IPS DF 6.9 (cell line): ENCODE measurements at places on chromosomes 7 and 10.

- no peak for DNase-seq
Measured at GRCh38 chr7:151571471-151571870, 51.8 kb upstream of the RHEB start.

GRCh38 chr10:60967260-60967659, 23.3 kb upstream of the RHOBTB1 start:
- DNase-seq = no peak

DNA sequence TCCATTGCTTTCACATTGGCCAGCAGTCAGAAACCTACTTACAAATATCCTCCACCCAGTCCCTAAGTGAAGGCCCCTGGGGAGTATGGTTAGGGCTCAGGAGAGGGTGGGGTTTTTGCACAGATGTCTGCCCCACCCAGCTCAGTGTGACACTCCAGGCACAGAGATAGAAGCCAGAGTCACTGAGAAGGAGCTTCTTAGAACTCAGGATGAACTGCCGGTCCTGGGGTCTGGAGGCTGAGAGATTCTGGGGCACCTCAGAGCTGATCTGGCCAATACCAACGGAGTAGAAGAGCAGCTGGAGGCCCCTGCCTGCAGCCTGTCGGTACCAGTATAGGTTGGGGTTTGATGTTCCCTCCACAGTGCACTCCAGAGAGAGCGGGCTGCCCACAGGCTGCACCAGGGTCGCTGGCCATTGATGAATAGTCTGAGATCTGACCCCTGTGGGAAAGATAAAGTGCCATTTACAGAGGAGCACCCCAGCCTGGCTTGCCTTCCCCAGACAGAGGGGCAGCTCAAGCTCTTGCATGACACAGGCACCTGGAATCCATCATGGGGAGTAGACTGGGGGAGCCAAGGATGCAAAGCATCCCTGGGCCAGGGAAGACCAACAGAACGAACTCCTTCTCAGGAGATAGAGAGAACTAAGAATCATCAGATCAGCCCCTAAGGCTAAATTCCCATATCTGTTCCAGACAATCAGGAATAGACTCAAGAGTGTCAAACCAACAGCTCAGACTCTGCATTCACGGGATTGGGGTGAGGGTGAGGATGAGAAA, 41.9 kb downstream of the PRSS2 start:
- DNase-seq = no peak

DNA sequence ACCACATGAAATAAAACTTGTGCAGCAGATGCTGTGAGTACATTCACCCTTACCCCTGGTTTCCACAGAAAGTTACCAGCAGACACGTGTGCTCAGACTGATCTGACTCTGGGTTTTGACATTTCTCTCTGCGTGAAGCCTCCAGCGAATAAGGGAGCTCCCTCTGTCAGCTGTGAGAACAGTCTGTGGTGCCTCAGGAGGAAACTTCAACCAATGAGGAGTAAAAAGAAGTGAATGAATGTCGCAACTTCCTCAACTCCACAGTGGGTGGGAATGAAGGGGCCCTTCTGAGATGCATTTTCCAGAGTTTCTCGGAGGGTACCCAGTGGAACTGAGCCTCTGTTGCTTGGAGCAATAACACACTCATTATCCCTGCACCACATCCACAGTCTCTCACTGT, 743.4 kb downstream of the TNS3 start:
- no peak for DNase-seq

GRCh38 chr10:62806251-62806650, 1.7 kb downstream of the ADO start:
- no peak for DNase-seq

DNA sequence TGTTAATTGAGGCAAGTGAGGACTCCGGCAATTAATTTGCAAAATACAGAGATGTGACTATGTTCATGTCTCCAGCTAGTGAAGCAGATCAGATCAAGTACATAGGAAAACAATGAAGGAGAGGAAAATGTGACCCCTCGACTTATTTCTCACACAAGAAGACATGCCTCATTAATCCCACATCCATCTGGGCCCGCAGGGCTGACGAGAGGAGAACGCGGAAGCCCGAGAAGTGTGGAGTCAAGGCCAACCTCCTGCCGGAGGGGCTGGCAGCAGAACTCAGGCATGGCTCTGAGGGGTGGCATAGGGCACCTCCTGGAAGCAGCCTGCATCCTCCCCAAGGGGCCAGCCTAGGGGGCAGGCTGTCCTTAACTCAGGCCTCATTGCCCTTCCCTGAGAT, 54.4 kb downstream of the ZNF503 start:
- no peak for DNase-seq

- DNase-seq = no peak
Measured at GRCh38 chr10:15704581-15704968, 15.1 kb downstream of the ITGA8 start.

DNA sequence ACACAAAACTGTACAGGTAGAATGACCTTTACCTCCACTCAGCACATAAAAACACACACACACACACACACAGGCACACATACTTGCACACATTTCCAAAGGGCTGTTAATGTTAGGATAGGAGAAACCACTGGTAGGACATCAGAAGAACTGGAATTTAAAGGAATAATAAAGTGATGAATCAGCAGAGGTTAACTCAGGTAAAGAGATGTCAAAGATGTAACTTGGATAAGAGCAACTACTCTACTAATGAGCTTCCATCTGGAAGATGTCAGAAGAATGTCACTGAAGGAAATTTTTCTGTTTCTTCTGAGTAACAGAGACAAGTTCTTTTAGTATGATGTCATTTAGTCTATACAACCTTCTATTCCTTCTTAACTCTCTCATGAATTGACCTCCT, 26.4 kb upstream of the GPR37 start:
- DNase-seq = no peak

- no peak for DNase-seq
Measured at GRCh38 chr7:89451911-89452310, 656.4 kb upstream of the TEX47 start.

DNA sequence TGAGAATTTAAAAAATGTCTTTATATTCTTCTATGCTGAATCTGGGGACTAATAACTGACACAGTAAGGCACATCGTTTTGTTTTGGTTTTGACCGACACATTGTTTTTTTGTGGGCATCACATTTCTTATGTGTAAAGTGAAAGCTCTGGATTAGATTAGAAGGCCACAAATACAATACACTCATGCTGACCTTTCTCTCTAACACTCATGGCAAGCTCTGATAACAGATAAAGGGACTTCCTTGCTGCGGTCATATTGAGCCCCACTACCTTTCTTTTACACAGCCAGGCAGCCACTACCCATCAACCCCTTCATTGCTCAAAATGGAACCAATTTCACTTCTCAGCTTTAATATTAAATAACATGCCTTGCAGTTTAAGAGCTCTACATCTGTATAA, 26.0 kb downstream of the PPP1R3A start:
- DNase-seq = no peak

GRCh38 chr10:113263056-113263455, 289.8 kb upstream of the HABP2 start:
- DNase-seq = no peak

- peak; percentile 37 for DNase-seq
Measured at GRCh38 chr10:30639946-30640786, 10.6 kb upstream of the LYZL2 start.

DNA sequence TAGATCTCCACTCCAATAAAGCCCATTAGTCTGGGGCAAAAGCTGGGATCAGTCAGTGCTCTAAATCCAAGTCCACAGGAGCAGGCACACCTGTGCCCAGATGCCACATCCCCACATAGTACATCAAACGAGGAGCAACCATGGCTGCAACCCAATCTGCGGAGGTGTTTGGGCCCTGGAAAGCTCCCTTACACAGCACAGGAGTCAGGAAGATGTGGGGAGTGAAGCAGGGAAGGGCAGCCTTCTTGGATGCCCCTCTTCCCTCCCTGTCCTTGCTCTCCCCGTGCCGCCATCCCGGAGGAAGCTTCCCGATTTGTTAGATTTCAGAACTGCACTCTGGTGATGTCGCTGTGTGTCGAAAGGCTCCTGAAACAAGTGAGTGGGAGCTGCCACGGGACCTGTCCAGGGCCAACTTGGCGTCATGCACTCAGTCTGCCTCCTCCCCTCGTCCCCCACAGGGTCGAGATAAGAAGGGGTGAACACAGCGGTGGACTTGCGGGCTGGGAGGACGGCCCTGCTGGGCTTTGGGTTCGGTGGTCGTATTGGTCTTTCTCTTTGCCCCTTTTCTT, 230.6 kb upstream of the GRB10 start:
- no peak for DNase-seq

DNA sequence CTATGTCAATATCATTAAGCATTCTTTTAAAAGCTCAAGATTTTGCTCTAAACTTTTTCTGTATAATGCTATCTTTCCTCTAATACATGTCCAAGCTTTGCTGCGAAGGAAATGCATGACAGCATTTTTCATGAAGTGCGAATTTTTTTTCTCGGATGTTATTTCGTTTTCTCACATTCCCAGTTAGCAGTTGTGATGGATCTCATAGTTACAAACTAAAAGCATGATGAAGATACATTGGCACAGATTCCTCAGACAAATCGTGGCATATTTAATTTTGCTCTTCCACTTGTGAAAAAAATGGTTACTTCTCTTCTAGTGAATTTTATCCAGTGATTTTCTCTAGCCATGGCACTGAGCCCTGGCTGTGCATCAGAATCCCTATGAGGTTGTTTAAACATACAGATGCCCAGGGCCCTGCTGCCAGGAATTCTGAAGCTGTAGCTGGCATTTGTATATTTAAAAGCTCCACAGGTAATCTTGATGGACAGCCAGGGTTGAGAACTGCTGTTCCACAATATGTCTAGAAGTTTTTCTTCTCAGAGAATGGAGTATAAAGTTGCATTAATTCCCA, 299.8 kb upstream of the NEBL start:
- DNase-seq = no peak

DNA sequence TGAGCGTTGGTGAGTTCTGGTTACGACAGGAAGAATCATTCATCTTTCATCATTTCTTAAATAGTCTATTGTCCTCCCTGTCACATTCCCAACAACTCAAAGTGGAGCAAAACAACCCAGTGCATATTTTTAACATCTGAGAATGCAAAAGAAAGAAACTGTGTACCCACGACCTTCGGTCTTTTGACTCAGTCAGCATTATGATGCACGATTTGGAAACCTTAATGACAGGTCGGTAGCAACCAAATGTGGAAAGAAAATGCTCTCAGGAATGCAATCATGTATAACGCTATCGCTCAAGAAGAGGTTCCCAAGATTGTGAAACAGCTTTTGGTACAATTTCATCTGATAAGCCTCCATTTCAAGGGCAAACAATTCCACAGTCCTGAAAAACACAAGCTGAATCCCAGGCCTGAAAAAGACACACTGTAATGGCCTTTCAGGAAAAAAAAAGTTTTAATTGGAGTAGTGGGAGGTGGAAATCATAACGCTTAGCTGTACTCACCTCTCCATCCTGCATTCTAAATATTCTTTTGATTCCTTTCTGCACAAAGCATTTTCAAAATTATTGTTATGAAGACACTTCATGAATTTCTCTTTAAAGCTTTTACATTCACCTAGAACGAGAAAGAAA, 2.6 kb downstream of the COX19 start:
- DNase-seq = no peak

- DNase-seq = no peak
Measured at GRCh38 chr7:22551768-22552513, 52.0 kb upstream of the STEAP1B start.
